NAMALWA (cell line): ENCODE measurements at places on chromosomes 5 and 9.

DNA sequence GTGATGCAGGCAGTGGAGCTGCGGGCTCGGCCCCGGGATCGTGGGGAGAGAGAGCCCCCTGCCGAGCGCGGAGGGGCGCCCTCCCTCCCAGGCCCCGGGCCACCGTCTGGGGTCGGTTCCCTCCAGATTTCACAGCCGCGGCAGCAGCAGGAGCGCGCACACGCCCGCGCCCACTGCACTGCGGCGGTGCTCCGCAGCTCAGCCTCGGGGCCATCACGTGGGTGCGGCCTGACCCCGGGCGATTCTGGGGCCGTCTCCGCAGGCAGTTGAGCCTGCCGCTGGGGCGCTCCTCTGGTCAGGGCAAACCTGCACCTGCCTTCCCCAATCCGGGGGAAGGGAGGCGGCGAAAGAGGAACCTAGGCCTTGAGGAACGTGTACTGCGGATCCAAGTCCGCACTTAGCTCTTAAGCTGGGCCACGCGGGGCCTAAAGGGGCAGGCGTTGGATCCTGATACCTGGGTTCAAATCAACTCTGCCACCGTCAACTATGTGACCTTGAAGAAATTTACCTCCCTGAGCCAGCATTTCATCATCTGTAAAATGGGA lies 9.4 kb upstream of the DELE1 start:
- no peak for DNase-seq

GRCh38 chr9:98745470-98745869 lies 36.7 kb upstream of the GABBR2 start:
- DNase-seq: no peak

DNA sequence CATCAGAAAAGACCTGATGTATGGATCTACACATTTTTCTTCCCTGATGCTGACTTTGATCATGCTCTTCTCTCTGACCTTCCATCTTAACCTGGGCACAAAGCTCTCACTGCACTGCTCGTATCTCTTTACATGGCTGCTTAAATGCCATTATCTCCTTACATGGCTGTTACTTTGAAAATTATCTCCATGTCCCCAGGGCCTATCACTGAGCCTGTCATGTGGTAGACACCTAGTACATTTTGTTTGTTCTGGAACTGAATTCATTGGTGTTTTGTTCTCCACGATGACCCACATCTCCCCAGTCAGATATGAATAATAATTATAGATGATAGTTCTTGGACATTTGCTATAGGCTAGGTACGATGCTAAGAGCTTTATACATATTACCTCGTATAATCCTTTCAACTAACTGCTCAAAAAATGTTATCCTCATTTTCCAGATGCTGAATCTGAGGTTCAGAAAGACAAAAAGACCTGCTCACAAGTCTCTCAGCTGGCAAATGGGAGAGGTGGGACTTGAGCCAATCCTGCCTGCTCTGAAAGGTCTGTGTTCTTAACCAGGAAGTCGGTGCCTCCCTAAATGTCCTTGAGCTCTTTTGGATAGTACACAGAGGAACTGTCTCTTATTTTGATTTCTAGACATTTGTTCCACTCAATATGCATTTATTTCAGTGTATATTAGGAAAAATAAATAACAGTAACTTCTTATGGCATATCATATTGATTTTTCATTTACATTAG lies 9.8 kb upstream of the CPEB4 start:
- no peak for DNase-seq

DNA sequence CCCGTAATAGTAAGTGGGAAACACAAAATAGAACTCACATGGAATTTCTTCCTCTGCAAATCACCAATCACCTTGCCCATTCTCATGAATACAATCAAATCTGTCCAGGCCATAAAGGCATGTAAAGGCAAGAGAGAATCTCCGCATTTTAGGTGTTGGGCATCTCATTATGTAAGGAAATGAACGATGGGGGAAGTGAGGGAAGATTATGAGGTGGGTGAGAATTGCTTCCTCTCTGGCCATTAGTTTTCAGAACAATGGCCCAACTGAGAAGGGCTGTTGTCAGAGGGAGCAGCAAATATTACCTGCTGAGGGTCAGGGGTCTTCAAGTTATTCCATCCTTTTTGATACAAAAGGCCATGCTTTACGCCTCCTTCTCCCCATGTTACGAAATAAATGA lies 455.1 kb downstream of the ARHGEF28 start:
- no peak for DNase-seq

- DNase-seq: no peak
These were observed 41.9 kb downstream of the TNFAIP8 start for GRCh38 chr5:119397518-119398380.

DNA sequence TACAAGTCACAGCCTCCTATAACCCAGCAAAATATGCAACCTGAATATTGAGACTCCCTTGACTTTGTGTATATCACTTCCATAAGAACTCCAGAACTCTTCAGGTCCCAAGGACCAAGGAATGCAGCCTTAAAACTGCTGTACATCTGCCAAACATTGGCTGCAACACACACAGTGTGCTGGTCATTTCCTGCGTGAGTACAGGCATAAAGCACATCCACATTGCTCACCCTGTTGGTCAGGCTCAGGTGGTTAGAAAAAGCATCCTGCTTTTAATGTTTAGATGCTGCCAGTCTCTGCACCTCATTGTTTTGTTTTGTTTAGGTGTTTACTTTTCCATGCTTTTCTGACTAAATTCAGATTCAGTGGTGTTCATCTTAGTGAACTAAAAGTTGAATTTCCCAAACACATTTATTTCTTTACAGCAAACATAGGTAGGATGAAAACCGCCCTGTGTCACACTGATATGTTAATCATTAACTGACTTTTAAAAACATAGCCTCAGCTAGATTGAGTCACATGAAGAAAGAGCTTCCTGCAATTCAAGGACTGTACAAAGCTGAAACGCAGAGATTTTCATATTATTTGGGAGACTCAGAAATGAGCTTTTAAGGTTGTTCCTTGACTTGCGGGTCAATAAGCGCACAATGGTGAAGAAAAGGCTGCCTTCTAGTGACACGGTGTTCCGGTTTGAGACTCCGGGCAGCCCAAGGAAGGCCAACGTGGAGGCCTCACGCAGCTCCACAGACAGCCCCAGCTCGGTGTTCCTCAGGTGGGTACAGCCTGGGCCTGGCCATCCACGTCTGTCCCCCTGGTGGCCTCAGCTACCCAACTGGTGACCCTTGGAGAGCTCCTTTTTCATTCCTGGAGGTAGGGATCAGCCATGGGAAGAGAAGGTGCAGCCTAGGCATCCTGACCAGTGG lies 52.2 kb upstream of the GRAMD2B start:
- no peak for DNase-seq

DNA sequence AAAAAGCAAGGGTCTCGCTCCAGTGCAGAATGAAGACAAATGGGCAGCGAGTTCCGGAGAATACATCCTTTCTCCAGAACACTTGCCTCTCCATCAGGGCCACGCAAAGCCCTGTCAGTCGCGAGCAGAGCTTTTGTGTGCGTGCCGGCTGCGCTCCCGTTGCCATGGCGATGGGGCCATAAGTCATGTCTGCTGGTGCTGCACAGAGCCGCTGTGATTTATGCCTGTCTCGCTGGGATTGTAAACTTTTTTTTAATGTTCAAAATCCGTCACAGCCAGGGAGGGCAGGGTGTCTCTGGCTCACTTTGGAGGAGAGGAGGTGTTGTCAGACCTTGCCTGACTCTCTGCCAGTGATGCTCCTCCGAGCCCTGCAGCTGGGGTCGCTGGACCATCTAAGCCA lies 272.7 kb downstream of the TRIM32 start:
- no peak for DNase-seq

- peak; percentile 72 for DNase-seq
These were observed 4.1 kb downstream of the SAXO1 start for GRCh38 chr9:19028835-19029451.

GRCh38 chr9:111949919-111950318 lies 53.3 kb downstream of the UGCG start:
- DNase-seq: no peak

GRCh38 chr9:92960561-92961290 lies 13.4 kb downstream of the FGD3 start:
- no peak for DNase-seq

DNA sequence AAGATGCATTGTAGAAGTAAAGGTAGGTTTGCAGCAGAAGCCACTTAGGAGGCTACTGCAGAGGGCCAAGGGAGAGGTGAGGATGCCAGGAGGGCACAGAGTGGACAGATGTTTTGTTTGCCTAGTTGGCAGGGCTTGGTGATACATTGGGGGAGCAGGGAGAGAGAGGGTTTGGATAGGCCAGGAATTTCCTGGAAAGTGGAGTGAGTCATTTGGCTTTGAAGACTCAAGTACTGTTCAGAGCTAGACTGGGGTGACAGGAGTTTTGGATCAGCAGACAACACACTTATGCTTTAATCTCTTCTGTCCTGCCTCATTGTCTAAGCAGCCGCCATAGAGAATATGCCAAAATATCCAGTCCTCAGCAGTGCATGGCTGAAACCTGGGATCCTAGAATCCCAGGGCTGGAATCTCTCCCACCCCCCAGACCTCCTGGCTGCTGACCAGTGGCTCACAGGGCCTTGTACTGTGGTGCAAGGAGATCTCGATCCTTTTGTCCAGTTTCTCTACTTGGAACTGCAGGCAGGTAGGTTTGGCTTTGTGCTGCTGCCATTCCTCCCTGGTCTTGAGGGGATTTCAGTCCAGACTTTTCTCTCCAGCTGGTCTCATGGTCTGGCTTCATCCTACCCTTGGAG lies 11.0 kb downstream of the TMEM268 start:
- no peak for DNase-seq
